ENCODE measurements at places on chromosomes 16 and 17. TPM values are rescaled to one million over a fixed set of nuclear protein-coding genes. Genes with fewer than 3 reads are reported as not detected.

DNA sequence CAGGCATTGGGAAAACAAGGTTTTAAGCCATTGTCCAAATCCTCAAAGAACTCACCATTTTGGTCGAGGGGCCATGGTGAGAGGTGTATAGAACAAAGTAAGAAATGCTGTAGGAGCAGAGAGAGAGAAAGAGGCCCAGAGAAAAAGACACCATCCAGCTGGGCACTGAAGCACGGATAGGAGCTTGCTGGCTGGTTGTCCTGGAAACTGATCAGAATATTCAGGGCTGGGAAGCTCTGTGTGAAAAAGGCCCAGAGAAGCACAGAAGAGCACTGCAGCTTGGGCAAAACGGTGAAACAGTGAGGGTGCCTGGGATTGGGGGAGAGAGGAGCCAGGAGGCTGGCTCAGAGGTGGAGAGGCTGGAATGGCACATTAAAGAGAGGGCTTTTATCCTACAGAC, 16.5 kb downstream of the HS3ST3B1 start:
- no peak for DNase-seq

DNA sequence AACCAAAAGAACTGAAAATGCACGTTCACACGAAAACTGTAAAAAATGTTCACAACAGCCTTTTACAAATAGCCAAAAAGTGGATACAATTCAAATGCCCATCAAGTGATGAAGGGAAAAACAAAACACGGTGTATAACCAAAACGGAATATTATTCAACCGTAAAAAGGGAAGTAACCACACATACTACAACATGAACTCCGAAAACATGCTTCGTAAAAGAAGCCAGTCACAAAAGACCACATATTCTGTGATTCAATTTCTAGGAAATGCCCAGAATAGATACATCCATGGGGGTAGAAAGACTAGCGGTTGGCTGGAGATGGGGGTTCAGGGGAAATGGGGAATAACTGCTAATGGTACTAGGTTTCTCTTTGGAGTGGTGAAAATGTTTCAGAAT, 81.5 kb upstream of the TRAP1 start:
- no peak for DNase-seq

DNA sequence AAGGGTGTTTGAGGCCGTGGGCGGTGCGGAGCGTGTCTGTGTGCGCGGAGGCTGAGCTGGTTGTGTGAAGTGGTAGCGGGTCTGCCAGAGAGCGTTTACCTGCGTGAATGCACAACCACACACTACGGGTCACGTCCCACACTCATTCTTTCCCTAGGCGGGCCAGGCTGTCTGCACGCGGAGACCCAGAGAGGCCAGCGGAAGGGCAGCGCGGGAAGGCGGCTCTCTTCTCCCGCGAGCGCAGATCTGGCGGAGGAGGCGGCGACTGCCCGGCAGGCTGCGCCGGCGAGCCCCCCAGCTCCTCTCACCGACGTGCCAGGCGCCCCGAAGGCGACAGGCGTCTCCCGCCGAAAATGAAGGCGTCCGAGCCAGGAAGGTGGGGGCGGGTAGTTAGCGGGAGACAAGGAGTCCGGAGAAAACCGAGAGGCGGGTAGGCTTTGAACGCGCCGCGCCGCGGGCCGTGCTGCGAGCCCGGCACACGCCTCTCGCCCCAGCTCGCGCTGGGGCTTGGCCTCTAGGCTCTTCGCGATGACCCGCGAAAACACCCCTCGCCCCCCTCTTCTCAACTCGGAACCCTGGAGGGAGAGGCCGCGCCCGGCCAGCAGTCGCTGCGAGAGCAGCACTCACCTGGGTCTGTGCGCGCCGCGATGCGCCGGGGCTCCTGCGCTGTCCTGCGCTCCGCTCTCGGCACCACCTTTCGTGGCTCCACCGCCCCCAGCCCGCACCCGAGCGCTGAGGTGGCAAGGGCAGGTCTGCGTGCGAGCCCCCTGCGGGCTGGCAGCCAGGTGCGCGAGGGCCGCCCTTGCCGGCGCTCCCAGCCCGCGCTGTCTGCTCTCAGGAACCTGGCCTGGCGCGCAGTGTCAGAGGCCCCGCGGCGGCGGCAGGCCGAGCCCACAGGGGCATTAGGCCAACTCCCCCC, 2.0 kb upstream of the FOXF1 start:
- no peak for DNase-seq

KRTAP1-5 gene
- total RNA-seq, result not detected

SLC16A6 gene
- total RNA-seq, result 0.19 TPM

- DNase-seq, result peak; percentile 90
These were observed 2.3 kb upstream of the SLC16A11 start for GRCh38 chr17:7046127-7046724.

- DNase-seq, result no peak
These were observed 53.5 kb upstream of the AKTIP start for GRCh38 chr16:53556521-53556920.

GRCh38 chr16:4548124-4548523, 8.0 kb upstream of the C16orf96 start:
- DNase-seq, result no peak

ENPP7 gene
- total RNA-seq, result not detected

GRCh38 chr17:82981141-82981730, 98.2 kb upstream of the METRNL start:
- no peak for DNase-seq

GRCh38 chr17:36972186-36972700, 23.5 kb downstream of the AATF start:
- no peak for DNase-seq

NLRC3 gene
- 0.42 TPM for total RNA-seq

GRCh38 chr17:39737206-39737759, 455 bp upstream of the GRB7 start:
- DNase-seq, result no peak

All from Calu3 (cell line).